ENCODE measurements at places on chromosomes 3 and 15. TPM values are rescaled to one million over a fixed set of nuclear protein-coding genes. Genes with fewer than 3 reads are reported as not detected.

DNA sequence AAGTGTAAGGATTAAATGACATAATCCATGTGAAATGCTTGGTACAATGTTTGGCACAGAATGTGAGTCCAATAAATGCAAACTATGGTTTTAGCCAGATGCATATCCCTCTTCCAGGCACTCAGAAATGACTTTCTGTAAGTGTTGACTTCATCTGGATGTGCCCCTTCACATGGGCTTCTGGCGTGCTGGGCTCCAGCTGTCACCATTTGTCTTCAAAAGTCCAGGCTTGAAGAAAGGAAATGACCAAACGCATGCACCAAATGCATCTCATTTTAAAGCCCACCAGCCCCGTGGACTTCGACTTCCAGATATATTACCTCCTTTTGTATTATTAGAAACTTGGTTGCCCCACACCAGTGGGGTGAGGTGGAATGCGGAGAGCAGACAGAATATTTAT lies 23.7 kb downstream of the CRYGS start:
- no peak for DNase-seq

GRCh38 chr3:186975726-186976125 lies 45.4 kb downstream of the ST6GAL1 start:
- no peak for DNase-seq

- peak; percentile 89 for DNase-seq
These were observed 13.6 kb upstream of the SMCO1 start for GRCh38 chr3:196528639-196529233.

- no peak for DNase-seq
These were observed 59.2 kb downstream of the UACA start for GRCh38 chr15:70704166-70704565.

The SLCO3A1 gene
- 0.38 TPM for total RNA-seq

- DNase-seq, result peak; percentile 15
These were observed 99.0 kb downstream of the ANO10 start for GRCh38 chr3:43522727-43523362.

The TM4SF18 gene
- not detected for total RNA-seq

The MORC1 gene
- total RNA-seq, result not detected

The SMCO1 gene
- not detected for total RNA-seq

The KLHL40 gene
- total RNA-seq, result not detected

The PGBD4 gene
- total RNA-seq, result 0.76 TPM

GRCh38 chr15:58440158-58440910 lies 8.5 kb downstream of the LIPC start:
- DNase-seq, result peak; percentile 65

The NMB gene
- 14.0 TPM for total RNA-seq

DNA sequence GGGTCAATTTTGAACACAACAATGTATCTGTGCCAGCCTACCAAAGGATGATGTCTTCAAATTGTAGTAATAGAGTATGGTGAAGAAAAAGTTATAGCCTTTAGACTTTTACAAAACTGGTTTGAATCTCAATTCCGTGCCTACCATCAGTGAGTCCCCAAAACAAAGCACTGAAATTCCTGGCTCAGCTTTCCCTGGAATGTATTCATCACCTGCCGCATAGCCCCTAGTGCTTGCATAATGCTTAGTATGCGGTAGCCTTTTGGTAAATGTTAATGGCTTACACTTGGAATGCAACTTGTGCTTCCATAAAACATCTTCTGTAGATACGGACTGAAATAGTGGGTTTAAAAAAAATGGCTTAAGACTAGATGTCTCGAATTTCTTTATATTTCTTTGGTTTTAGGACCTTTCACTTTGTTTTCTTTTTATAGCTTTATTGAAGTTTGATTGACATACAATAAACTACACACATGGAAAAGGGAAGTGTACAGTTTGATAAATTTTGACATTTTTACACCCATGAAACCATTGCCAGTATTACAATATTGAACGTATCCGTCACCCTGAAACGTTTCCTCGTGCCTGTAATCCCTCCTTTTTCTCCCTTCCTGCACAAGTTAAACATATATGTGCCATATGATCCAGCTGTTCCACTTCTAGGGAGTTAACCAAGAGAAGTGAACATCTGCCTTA lies 12.1 kb downstream of the SACM1L start:
- DNase-seq, result no peak

DNA sequence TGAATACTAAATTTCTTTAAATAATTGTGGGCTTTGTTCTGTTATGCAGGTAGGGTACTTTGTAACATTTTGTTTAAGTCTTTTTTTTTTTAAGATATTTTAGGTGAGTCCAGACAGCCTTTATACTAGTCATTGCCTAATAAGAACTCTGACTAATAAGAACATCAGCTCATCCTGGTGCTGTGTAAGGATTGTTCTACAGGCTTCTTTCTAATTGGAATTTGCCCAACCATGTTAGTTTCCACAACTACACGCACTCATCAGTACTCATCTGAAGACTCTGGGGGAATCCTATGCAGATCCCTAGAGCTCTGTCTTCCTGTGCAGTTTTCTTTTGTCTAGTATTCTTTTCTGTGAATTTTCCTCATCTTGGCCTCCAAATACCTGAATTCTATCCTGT lies 741.8 kb downstream of the IGSF11 start:
- DNase-seq, result no peak

GRCh38 chr15:38042707-38043445 lies 108.4 kb downstream of the TMCO5A start:
- DNase-seq, result no peak

DNA sequence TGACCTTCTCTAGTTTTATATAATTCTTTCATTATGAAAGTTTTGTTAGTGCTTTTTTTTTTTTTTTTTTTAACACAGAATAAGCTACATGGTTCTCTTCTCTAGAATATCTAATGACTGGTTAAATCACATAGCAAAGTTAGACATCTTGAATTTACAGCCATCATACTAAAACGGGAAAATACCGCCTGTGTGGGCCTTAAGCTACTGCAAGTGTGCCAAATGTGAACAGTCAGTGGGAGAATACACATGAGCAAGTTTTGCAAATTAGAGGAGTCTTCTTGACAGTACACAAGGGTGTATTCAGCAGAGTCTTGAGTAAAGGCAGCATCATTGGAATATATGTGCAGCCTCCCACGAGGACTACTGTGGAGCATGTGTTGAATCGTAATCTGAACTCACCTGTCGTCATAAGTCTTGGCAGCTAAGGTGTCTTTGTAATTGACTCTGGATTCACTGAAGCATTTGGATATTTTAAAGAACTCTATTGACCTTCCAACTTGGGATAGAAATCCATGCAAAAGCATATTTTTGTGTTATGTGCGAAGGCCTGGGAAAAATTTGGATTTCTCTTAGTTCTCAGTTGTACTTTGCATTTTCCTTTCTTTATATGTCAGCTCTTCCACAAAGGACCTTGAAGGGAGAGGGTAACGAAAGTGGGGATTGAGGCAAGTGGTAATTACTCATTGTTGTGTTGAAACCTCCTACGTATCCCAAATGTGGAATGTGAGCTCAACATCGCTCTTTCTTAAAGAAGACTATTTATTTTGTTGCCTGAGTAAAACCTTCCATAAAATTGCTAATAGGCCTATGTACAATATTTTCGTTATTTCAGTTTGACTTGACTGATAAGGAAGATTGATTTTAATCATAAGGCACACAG lies 117.4 kb downstream of the ATG7 start:
- DNase-seq, result peak; percentile 54

The NR1D2 gene
- total RNA-seq, result 10.6 TPM

DNA sequence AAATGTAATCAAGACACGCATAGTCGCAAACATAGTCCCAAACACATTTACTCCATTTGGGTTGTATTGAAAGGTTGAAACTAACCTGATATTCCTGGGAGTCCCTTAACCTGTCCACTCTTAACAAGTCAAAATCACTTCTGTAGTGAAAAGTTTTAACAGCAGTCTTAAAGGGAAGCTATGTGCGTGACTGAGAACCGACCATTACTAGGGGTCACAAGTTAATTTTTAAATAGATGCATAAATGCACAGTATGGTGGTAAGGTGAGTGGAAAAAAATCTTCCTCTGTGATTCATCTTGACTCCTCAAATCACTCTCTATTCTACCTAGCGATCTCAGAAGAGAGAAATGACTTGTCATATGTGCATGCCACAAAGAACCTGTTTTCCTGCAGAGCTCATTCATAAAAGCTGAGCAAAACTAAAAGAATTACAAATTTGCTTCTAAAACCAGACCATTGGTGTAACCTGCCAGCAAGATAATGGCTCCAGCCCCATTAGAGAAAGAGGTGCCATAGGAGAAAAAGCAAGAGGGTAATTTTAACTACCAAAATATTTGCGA lies 4.8 kb downstream of the GPR15 start:
- no peak for DNase-seq

The MUC13 gene
- 0.25 TPM for total RNA-seq

DNA sequence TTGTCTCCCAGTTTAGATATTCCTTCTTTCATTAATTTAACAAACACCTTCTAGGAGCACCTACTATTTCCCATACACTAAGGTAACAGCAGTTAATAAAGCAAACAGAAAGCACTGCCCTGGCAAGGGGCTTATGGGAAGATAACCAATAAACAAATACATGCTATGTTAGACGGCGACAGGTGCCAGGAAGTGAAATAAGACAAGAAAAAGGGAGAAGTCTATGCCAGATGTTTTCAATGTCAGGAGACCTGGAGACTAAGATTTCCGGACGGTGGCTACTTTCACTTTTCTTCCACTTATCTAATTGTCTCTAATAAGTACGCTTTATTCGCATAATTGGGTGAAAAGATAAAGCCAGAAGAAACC lies 32.5 kb upstream of the ZNF445 start:
- peak; percentile 41 for DNase-seq

Data from GM23248 (cell line).